ENCODE measurements at places on chromosomes 13 and 19.

- DNase-seq, result no peak
Measured at GRCh38 chr19:30719999-30720345, 347.8 kb downstream of the ZNF536 start.

- no peak for DNase-seq
Measured at GRCh38 chr13:18943273-18943672, 238.4 kb downstream of the TUBA3C start.

DNA sequence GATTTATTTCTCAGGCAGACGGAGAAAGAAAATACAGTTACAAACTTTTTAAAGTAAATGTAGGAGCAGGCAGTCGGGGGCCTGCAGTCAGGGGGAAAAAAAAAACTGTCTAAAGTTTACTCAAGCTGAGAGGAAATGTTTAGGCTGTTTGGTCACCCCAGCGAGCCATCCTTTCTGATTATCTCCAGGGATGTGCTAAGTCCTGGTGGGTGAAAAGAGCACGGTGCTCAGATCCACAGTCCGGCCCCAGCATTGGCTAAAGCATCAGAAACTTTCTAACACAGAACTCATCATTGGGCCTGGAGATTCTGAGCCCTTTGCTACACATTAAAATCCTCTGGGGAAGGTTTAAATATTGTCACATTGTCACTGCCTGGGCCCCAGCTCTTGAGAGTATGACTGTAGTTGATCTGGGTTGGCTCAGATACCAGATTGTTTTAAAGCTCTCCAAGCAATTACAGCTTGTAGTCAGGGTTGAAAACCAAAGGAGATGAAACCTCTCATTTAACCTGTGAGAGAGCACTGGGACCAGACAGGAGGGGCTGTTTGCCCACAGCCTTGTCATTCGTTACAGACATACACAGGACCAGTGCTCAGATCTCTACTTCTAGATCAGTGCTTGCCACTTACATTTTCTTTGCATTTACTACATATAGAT is 131.1 kb upstream of the HTR2A start:
- DNase-seq, result no peak

DNA sequence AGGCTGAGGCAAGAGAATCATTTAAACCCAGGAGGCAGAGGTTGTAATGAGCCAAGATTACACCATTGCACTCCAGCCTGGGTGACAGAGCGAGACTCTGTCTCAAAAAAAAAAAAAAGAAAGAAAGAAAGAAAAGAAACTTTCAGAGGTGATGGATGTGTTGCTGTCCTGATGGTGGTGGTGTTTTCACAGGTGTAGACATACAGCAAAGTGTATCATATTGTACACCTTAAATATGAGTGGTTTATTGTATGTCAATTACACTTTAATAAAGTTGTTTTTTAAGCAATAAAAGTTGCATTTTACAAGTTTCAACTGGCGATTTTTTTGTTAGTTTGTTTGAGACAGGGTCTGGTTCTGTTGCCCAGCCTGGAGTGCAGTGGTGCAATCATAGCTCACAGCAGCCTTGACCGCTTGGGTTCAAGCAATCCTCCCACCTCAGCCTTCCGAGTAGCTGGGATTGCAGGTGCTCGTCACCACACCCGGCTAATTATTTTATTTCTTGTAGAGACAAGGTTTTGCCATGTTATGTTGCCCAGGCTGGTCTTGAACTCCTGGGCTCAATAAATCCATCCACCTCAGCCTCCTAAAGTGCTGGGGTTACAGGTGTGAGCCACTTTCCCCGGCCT is 13.5 kb upstream of the INSR start:
- DNase-seq, result no peak

DNA sequence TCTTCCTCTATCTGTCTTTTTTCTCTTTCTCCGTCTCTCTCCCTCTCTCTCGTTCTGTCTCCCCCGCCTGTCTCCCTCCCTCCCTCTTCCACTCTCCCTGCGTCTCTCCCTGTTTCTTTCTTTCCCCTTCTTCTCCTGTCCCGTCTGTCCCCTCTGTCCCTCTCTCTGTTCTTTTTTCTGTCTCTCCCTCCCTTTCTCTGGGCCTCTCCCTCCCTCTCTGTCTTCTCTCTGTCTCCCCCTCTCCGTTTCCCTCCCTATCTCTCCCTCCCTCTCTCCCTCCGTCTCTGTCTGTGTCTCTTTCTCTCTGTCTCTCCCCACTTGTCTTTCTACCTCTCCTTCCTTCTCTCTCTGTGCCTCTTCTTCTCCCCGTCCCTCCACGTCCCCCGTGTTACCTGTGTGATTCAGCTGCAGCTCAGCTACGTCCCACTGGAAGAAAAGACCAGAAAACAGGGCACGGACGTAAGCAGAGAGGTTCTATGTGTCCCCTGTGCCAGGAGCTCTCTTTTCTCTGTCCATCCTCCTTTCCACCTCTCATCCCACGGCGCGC is 1.2 kb downstream of the CD70 start:
- DNase-seq, result no peak

Measured in KBM-7 (cell line).